ENCODE measurements at places on chromosomes 3 and 15. TPM values are rescaled to one million over a fixed set of nuclear protein-coding genes. Genes with fewer than 3 reads are reported as not detected.

DNA sequence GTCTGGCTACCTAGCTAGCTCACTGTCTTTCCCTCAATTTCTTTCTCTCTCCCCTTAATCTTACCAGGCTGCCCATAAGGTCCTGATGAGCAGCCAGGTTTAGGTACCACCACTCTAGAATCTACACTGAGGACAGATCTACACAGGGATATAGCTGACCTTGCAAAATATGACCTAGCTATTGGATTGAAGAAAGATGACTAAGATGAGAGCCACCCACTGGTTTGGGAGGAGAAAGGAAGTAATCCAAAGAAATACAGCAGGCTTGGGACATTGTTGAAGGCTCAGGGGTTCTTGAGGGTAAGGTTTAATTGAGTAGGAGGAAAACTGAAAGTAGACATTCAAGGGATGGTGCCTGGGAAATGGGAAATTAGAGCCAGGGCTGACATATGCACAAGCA, 142.0 kb upstream of the TMC3 start:
- no peak for DNase-seq

- DNase-seq, result no peak
Observed at GRCh38 chr3:27554706-27555105, 70.5 kb upstream of the SLC4A7 start.

- DNase-seq, result no peak
Observed at GRCh38 chr3:149384911-149385321, 7.5 kb upstream of the TM4SF1 start.

APEH gene
- total RNA-seq, result 137 TPM

- no peak for DNase-seq
Observed at GRCh38 chr15:58585693-58586443, 154.1 kb downstream of the LIPC start.

- DNase-seq, result peak; percentile 65
Observed at GRCh38 chr3:170033489-170033888, 4.3 kb upstream of the GPR160 start.

GRCh38 chr3:71466483-71466882, 117.0 kb downstream of the FOXP1 start:
- no peak for DNase-seq

All from activated naive CD4-positive, alpha-beta T cell treated with anti-CD3 and anti-CD28 coated beads, Interleukin-2, amount 50 U/mL, for 72 hours (primary cell).